ENCODE measurements at places on chromosomes 2 and 18. TPM values are rescaled to one million over a fixed set of nuclear protein-coding genes. Genes with fewer than 3 reads are reported as not detected.

- DNase-seq, result no peak
Observed at GRCh38 chr18:51514128-51514527, 316.6 kb upstream of the MEX3C start.

DNA sequence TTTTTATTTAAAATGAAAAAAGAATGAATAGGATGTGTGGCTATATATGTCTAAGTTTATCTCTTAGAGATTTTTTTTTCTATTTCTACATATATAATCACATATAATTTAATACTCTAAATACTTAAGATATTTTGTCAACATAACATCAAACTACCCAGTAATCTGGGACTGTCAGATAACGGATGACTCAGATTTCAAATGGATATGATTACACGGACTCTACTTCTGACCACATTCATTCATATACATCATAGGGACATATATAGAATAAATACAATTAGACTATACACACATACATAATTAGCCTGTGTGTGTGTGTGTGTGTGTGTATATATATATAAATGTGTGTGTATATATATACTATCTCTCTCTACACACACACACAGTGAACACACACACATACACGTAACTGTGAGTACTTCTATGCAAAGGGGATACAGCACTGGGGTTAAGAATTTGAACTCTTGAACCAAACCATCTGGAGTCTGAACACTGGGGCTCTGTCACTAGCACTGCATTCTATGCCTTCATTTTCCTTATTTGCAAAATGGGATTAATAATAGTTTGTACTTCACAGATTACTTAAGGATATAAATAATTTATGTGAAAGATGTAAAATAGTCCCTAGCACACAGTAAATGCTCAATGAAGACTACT lies 59.5 kb downstream of the CHN1 start:
- no peak for DNase-seq

DNA sequence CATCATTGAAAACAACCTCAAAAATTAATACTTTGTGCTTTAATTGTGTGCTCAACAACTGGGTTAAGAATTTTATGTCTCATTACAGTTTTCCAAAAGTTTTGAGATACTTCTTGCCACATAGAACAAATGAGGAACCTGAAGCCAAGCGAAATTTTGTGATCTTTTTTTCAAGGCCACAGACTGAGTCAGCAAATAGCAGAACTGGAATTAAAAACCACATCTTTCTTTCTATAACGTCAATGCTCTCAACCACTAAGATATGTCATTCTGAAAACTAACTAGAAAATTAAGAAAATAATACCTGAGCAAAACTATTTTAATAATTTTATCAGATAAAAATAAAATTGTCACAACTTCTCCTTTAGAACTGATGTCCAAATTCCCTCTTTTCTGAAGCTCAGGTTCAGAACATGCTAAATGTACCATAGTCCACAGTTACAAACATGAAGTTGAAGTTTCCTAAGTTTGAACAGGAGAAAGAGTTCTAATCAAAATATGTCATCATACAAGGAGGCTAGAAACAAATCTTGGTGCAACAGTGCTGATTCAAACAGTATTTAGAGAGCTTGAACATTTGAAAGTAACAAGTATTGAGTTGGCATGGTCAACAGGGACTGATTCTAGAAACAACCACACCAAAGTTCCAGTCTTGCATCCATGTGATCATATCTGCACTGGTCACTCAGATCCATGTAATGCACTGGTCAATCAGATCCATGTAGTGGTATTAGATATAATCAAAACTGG lies 27.6 kb upstream of the CALCRL start:
- DNase-seq, result no peak

GRCh38 chr2:219279916-219280516 lies 850 bp downstream of the DNAJB2 start:
- peak; percentile 50 for DNase-seq

GRCh38 chr18:805755-806110 lies 6.3 kb downstream of the YES1 start:
- no peak for DNase-seq

- DNase-seq, result no peak
Observed at GRCh38 chr2:101571951-101572350, 97.0 kb upstream of the RFX8 start.

GRCh38 chr18:3449512-3450011 lies 410 bp upstream of the TGIF1 start:
- peak; percentile 87 for DNase-seq

- DNase-seq, result no peak
Observed at GRCh38 chr2:15334644-15335326, 226.3 kb downstream of the NBAS start.

DNA sequence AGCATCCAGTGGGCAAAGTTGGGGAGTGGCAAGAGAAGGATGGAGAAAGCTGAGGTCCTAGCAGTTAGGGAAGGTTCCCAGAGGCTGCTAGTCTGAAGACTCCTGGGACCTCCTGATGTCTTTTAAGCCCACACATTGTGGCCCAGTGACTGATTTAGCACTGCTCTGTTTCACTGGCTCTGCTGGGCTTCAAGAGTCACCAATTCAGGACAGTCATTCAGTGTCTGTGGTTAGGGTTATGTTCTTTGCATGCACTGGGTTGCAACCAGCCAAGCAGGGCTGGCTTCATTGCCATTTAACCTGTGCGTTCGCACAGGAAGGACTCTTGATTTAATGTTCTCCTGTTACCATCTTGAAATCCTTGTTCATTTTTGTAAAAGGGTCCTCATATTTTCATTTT lies 199.2 kb downstream of the ICOS start:
- DNase-seq, result no peak

LIMS1 gene
- 65.6 TPM for total RNA-seq

GRCh38 chr2:31996571-31997150 lies 14.1 kb downstream of the MEMO1 start:
- no peak for DNase-seq

GRCh38 chr18:78213361-78213994 lies 766.1 kb upstream of the SALL3 start:
- DNase-seq, result peak; percentile 78

ADCYAP1 gene
- not detected for total RNA-seq

DNA sequence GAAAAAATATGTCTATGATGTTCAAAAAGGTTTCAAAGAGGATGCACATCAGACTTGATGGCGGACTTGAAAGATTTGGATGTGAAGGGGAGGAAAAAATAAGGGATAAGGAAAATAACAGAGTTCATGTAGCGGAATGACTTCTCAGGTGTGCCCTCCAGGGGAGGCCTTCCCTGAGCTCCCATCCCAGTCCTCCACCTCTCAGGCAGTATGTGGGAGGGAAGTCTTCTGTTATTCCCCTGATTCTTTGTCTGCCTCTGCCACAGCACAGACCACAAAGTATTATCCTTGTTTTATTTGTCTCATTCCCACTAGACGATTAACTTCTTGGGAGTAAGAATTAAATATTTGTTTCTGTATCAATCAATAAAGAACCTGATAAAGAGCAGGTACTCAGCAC lies 17.7 kb downstream of the COL5A2 start:
- DNase-seq, result no peak

DNA sequence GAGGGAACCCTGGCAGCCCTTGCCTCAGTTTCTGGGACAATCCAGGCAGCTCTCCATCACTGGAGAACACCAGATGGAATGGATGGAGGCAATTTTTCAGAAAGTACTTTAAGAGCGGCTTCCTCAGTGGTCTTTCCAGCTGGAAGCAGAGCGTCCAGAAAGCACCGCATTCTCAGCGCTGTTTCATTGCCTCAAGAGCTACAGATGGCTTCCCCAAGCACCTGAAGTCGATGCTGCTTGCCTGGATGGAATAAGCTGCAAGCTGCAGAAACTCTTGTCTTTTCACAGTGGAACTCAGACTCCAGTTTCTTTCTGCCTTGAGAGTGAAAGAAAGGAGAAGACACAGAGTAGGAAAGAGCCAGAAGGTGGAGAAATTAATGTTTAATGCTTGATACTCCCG lies 766.9 kb downstream of the TDRD15 start:
- DNase-seq, result no peak

- DNase-seq, result no peak
Observed at GRCh38 chr18:36481201-36481657, 183.7 kb downstream of the FHOD3 start.

DNA sequence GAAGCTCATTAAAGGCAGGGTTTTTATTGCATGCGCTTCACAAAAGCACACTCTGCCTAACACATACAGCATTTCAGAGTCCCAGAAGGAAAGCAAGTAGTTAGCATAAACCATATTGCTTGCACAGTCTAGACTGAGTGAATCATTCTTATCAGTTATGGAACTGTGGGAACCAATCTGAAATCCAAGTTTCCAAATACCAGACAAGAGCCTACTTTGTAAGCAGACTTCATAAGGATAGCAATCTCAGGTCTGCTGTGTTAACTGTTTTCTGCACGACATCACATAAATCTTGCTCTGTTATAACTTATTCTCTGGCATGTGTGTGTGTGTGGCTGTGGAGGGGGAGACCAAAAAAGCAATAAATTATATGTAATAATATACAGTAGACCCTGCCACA lies 608.1 kb upstream of the REG3G start:
- no peak for DNase-seq

FSHR gene
- total RNA-seq, result 0.14 TPM

RESP18 gene
- total RNA-seq, result not detected

Measured in right cardiac atrium (tissue), 5 donors.